ENCODE measurements at places on chromosomes 13 and 19.

- DNase-seq, result no peak
These were observed 20.6 kb downstream of the MTMR6 start for GRCh38 chr13:25266706-25267105.

DNA sequence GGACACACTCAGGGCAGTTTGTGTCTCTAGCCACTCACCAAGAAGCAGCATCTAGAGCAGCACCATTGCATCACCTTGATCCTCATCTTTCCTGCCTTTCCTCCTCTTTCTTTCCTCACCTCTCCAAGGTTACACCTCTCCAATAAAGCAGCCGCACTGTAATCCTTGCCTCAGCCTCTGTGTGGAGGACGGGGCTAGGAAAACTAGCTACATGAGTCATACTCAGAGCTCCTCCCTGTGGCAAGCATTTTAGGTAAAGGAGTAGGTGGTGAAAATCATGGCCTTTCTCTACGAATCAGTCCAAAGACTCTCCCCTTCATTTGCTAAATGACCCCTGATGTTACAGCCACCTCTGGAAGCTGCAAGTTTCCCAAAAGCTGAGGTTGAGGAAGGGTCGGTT, 108.9 kb downstream of the DNAJC15 start:
- DNase-seq, result no peak

- no peak for DNase-seq
These were observed 18.7 kb upstream of the QTRT1 start for GRCh38 chr19:10682397-10683063.

- no peak for DNase-seq
These were observed 9.2 kb downstream of the SHD start for GRCh38 chr19:4288091-4288777.

- no peak for DNase-seq
These were observed 1303.9 kb downstream of the EFNB2 start for GRCh38 chr13:105231579-105231978.

GRCh38 chr19:41328157-41328841, 18.3 kb downstream of the CCDC97 start:
- no peak for DNase-seq

GRCh38 chr19:11481534-11482383, 913 bp upstream of the ELAVL3 start:
- DNase-seq, result peak; percentile 67

DNA sequence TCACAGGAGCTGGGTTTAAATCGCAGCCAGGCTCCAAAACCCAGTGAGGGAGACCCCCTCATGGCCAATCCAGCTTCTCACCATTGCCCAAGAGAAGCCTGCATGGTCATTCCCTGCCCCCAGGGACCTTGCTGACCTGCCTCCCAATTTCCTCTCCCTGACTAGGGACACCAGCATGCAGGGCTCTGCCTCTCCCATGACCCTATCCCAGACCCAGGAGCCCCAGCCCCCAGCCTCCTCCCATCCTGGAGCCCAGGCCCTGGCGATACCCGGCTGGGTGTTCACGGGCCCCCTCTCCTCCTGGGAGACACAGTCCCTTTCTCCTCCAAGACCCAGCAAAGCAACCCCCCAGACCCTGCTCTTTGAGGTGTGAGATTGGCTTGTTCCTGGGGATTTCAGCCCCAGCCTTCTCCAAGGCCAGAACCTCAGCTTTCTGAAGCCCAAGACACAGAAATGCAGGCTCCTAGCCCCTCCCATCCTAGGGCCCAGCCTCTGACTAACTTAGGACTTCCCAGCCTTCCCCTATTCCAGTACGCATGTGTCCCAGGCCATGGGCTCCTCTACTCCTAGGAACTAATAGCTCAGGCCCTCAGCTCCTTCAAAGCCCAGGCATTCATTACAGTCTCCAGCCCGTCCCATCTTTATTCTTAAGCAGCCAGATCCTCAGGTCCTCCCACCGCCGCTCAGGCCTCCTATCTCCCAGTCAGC, 1.1 kb downstream of the GYS1 start:
- DNase-seq, result peak; percentile 23

- DNase-seq, result no peak
These were observed 66.1 kb downstream of the FGF9 start for GRCh38 chr13:21736926-21737325.

All from CD4-positive, alpha-beta T cell treated with Interferon gamma for 1 hour (primary cell).